ENCODE measurements at places on chromosomes 7 and 10.

DNA sequence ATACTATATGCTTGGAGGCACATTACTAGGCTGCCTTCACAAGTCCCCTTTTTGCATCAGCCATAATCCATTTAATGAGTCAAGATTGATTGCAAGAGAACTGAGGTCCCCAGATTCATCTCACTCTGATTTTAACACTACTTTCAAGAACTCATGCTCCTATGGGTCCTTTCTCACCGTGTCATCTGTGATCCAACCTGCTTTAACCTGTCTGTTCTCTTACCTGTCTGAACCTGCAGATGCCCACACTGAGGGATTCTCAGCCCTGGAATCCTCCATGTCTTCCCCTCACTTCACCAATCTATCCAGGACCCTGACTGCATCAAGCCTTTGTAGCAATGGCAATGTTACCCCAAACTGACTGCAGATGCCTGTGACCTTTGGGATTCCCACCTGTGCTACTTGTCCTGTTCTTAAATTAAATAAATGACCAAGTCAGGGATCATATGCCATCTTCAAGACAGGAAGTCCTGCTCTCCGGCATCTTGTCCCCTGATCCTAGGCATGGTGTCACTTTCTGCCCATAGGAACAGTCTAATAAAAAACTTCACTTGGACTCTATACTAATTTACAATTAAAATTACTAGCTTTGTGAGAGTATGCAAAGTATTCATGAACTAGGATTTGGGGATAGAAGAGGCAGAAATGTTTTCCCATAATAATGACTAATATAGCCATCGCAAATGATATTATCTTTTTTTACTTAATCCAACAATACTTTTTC, 25.9 kb upstream of the GOT1 start:
- DNase-seq = no peak

DNA sequence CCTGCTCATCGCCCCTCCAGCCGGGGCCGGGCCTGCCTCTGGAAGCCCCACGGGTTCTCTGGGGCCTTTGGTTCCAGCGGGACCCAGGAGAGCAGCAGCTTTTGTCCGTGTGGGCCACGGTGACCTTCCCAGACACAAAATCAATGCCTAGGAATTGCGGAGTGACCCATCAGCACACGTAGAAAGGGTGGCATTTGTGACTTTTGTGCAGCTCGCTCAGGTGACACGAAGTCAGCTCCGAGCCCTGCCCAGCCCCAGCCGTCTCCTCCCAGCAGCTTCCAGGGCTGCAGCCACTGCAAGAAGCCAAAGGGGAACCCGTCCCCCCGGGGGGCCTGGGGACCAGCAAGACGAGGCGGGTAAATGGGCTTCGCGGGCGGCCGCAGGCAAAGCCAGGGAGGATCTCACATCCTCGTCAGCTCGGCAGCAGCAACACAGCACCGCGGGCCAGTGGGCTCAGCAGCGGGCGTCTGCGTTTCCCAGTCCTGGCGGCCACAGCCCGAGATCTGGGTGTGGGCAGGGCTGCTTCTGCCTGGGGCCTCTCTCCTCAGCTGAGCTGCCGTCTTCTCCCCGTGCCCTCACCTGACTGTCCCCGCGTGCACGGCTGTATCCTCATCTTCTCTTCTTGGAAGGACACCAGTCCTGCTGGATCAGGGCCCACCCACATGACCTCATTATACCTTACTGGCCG, 88.5 kb downstream of the PAXIP1 start:
- no peak for DNase-seq

GRCh38 chr10:54853883-54854282, 52.9 kb upstream of the PCDH15 start:
- no peak for DNase-seq

DNA sequence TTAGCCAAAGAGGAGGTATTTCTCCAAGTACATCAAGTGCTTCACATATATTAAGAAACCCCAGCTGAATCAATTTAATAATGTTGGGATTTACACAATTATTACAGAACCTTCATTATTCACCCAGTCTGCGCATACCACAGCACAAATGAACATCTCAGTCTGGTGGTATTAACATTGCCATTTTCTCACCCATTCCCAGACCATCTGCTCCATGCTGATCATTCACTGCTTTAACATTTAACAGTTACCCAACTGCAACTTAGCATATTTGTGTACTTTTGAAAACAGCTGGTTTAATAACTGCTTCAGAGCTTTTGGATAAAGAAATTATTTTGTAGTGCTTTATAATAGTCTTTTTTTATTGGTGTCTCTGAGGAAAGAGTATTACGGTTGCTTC, 1072.1 kb downstream of the NXPH1 start:
- no peak for DNase-seq

DNA sequence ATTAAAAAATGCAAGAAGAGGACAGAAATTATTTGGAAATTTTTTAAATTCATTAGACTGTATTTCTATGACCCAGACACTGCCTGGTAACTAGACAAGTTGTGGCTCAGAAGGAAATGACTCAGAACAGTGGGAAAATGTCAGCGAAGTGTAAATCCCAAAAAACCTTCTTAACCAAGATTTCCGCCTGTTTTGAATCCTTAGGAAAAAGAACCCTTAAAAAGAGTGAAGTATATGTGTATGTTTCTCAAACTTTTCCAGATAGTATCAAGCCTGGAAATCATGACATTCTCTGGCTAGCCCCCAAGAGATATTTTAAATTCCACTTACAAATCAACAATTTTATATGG, 42.7 kb upstream of the PLXNA4 start:
- DNase-seq = no peak

- DNase-seq = no peak
Observed at GRCh38 chr7:130379921-130380860, at the start of gene CPA1. Gene CPA1 (plus strand): TSS chr7:130380494. CDS start chr7:130380521, 27 bp downstream.

DNA sequence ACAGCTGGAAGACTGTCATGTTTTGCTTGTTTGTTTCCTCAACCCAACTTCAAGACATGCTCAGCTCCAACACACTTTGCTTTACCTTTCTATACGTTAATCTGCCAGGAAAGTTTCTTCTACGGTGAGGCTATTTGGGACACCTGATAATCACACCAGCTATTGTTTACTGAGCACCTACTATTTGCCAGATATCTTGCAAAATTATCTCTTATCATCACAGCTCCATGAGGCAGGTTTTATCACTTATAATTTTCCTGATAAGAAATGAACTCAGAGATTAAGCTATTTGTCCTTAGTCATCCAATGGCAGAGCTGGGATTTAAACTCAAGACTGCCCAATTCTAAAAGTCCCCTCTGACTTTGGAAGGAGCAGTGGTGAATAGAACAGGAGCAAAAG, 117.4 kb downstream of the CREB5 start:
- no peak for DNase-seq

- DNase-seq = no peak
Observed at GRCh38 chr10:102423372-102423968, 2.8 kb downstream of the FBXL15 start.

DNA sequence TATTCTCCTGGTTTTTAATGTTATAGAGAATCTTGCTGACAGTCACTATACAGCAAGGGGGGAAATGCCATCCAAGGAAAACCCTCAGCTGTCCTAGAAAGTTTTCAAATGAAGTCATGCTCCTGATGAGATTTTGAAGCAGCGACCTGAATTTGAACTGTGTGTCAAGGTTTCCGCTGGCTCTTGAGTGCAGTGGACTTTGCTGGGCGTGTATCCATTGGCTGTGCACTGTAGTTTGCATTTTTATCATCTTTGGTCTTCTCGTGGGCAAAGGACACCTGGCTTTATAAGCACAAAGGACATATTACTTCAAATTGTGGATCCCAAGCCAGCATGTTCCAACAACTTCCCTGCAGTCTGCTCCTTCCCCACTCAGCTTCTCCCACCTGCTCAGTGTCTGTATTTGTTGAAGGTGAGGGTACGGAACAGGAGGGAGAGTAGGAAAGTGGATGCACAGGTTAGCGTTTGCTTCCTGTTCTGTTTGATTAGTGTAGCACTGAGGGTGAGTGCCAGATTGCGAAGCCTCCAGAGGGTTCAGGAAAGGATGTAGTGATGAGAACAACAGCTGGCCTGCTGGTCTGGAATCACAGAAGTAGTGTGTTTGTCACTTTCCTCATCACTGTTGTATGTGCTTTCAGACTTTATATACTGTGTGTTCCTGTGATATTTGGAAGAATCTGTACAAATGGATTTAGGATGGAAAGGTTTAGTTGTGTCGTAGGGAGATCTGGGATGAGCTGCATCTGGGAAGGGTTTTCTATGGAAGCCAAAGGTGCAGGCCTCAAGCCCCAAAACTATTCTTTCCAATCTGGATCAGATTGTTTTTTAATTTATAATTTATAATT, 204.8 kb downstream of the BMPER start:
- no peak for DNase-seq

- DNase-seq = no peak
Observed at GRCh38 chr7:152177681-152178404, 152.4 kb downstream of the GALNT11 start.

DNA sequence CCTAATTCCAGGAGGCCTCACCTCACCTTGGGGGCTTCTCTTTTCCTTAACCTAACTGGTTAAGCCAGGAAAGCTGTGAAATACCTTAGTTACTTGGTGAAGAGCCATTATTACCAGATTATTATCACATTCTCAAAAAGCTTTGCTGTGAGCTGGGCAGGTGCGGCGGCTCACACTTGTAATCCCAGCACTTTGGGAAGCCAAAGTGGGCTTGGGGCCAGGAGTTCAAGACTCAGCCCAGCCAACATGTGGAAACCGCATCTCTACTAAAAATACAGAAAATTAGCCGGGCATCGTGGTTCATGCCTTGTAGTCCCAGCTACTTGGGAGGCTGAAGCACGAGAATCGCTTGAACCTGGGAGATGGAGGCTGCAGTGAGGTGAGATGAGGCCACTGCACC, 102.4 kb upstream of the KLF6 start:
- DNase-seq = no peak

GRCh38 chr10:96840841-96841518, 8.9 kb downstream of the LCOR start:
- DNase-seq = peak; percentile 14

GRCh38 chr7:115822380-115822779, 208.2 kb downstream of the TFEC start:
- DNase-seq = no peak

DNA sequence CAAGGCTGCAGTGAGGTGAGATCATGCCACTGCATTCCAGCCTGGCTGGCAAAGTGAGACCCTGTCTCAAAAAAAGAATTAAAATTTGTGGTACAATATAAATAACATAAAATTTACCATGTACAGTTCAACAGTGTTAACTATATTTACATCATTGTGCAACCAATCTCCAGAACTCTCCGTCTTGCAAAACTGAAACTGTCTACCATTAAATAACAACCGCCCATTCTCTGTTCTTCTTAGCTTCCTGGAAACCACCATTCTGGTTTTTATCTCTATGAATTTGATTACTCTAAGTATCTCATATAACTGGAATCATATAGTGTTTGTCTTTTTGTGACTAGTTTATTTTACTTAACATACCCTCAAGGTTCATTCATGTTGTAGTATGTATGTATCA, 167.6 kb downstream of the AUTS2 start:
- DNase-seq = no peak

DNA sequence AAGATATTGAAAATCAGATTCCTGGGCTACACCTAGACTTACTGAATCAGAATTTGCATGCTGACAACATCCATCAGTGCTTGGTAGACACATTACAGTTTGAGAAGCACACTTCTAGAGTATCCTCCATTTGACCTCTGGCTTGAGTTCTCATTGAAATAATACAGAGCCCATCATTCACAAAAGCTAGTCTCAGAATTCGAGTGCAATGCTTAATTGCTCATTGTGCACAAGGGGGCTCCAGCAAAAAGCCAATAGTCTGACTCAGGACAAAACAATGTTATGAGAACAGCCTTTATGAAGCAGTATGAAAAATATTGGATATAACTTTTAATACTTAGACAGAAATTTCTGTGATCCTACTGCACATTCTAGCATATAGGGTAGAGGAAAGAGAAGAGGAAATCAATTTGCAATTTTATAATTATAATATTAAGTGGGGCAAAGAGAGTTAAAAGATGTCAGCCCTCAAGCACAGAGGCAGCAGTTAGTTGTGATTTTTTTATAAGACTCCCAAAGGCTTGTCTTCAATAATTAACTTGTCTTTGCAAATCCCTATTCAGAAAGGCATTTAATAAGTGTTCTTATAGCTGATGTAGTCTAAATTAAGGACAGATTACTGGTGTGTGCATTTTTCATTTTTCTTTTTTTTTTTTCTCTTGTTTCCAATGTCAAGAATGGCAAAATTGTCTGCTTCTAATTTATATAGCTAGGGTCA, 105.8 kb upstream of the ANK3 start:
- DNase-seq = no peak

GRCh38 chr7:43260980-43261878, 148.8 kb downstream of the HECW1 start:
- peak; percentile 58 for DNase-seq

DNA sequence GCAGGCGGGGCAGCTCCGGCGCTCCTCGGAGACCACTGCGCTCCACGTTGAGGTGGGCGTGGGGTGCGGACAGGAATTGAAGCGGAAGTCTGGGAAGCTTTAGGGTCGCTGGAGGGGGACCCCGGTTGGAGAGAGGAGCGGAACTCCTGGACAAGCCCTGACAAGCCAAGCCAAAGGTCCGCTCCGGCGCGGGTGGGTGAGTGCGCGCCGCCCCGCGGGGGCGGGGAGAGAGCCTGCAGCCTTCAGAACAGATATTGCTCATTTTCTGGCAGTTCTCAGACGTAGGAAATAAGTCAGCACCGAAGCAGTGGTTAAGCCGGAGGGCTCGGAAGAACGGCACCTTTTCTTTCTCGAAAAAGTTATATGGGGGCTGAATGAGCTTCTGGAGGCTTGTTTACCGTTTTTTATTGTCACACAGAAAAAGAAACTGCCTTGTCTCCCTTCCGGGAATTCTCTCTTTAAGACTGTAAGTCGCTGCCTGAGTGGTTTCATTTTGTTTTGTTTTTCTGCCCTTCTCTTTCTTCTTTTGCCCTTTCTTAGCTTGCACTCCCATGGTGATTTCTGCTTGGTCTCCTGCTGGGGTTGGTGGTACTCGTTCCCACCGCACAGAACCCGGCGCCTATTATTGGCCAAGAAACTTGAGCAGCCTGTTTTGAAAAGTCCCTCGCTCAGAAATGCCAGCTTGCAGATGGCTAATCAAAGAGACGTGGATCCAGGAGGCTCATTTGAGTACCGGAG, 732 bp downstream of the FAS start:
- DNase-seq = peak; percentile 66

DNA sequence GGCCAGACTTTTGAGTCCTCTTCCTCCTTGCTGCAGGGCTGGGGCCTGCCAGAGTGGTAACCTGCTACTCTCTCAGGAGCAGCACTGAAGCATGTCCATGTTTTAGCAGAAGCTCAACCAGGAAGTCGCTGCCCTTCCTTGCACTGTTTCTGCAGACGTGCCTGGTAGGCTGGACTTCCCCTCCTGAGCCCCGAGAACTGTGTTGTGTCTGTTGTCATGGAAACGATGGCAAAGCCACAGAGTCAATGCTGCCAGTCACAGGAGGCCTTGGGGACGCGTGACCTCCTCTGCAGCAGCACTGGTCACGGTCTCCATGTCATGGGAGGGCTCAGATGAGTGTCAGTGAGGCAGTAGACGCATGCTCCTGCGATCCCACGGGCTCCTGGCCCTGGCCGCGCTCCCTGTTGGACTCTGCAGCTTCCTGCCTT, 145.5 kb downstream of the FANK1 start:
- DNase-seq = peak; percentile 40

Data from activated CD4-positive, alpha-beta T cell treated with anti-CD3 and anti-CD28 coated beads for 4 hours (primary cell).